ENCODE measurements at places on chromosomes 2 and 18. TPM values are rescaled to one million over a fixed set of nuclear protein-coding genes. Genes with fewer than 3 reads are reported as not detected.

AFF3 gene
- 14.7 TPM for total RNA-seq

- no peak overlapping the region for H3K4me3 ChIP-seq
- no peaks in the 10 kb centered on the region for H3K27me3 ChIP-seq
- H3K4me1 ChIP-seq = peaks cover 12% of the 10 kb centered on the region
- no peak overlapping the region for H3K27ac ChIP-seq
Measured at GRCh38 chr2:226728996-226729395, 70.6 kb downstream of the IRS1 start.

DNA sequence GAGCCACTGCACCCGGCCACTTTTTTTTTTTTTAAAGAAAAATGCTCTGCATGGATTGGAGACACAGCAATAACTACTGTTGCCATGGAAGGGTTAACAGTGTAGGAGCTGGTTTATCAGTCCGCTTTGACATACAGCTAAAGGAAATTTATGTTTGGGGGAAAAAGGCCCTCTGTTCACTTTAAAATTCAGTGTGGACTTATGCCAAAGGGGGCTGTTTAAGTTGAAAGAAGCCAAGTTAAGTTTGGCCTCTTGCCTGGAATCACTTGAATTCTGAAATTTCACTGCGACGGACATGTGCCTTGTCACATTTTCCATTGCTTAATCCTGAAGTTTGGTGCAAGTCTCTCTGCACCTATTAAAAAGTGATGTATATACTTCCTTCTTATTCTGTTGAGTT, 3.1 kb downstream of the KCNE4 start:
- H3K4me3 ChIP-seq = no peak overlapping the region
- peak; percentile 73 for DNase-seq
- H3K27ac ChIP-seq = peak overlapping the region; percentile 3
- no peaks in the 10 kb centered on the region for H3K36me3 ChIP-seq

DNA sequence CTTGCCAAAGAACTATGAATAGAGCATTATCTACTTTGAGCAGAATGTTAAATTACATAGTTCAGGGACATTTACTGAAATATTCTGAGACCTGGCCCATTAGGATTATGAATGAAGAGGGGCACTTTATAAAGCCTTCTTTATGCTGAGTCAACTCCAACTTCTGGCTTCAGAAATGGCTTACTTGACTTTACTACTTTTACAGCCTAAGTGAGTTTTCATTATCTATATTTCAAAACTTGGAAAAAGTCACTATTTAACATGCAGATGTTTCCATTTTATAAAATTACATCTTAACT, 37.7 kb downstream of the SESTD1 start:
- no peak overlapping the region for H3K4me3 ChIP-seq
- no peak overlapping the region for H3K27ac ChIP-seq
- no peaks in the 10 kb centered on the region for H3K4me1 ChIP-seq
- no peak for DNase-seq
- no peaks in the 10 kb centered on the region for H3K36me3 ChIP-seq
- H3K27me3 ChIP-seq = no peaks in the 10 kb centered on the region

ZC3H8 gene
- 7.5 TPM for total RNA-seq

GRCh38 chr18:36185901-36186460, 1.3 kb upstream of the MOCOS start:
- H3K27me3 ChIP-seq = no peaks in the 10 kb centered on the region
- no peak overlapping the region for H3K27ac ChIP-seq
- no peak for DNase-seq

- no peak overlapping the region for H3K27ac ChIP-seq
- DNase-seq = no peak
- peaks cover 1% of the 10 kb centered on the region for H3K4me1 ChIP-seq
- no peak overlapping the region for H3K4me3 ChIP-seq
- H3K36me3 ChIP-seq = no peaks in the 10 kb centered on the region
Measured at GRCh38 chr2:218904176-218904575, 23.5 kb downstream of the WNT10A start.

- H3K4me1 ChIP-seq = no peaks in the 10 kb centered on the region
- no peak overlapping the region for H3K4me3 ChIP-seq
- no peaks in the 10 kb centered on the region for H3K36me3 ChIP-seq
- DNase-seq = no peak
- peaks cover 28% of the 10 kb centered on the region for H3K27me3 ChIP-seq
Measured at GRCh38 chr2:218152777-218153176, 14.0 kb downstream of the CXCR1 start.

DNA sequence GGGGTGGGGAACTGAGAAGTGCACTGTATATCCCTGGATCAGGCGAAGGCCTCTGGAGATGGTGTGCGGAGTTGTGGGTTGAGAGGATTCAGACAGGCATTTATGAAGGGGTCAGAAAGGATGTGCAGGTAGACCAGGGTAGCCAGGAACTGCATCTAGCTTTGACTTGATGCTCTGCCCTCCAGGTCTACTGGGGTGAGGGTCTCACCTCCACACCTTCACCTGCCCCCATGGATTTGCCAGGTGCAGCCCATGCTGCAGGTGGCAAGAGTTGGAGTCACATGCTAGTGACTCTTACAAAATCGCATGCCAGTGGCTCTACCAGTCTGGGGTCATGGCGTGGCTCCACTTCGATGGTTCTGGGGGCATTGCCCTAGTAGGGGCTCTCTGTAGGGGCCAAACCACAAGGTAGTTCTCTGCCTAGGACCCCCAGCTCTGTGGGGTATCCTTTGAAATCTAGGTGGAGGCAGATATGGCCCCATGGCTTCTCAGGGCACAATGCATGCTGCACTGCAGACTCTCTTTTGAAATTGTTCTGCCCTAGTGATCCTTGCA, 18.9 kb upstream of the KCNF1 start:
- H3K4me1 ChIP-seq = no peaks in the 10 kb centered on the region
- peaks cover 27% of the 10 kb centered on the region for H3K27me3 ChIP-seq
- H3K27ac ChIP-seq = no peak overlapping the region

DNA sequence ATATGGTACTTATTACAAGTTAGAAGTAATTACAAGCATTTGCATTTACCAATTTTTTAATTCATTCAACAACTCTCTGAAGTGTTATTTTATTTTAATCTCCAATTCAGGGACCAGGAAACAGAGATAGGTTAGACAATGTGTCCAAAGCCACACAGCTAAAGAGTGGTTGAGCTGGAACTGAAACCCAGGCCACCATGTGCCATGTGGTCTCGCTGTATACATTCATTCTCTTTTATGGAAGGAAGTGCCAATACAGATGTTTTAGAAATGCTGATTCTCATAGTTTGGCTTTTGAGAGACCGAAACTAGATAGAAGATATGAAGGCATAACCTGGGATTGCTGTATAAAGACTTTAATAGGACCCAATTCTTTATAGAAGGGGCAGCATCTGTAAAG, 684.6 kb upstream of the ID2 start:
- no peak overlapping the region for H3K4me3 ChIP-seq
- no peak for DNase-seq
- H3K36me3 ChIP-seq = no peaks in the 10 kb centered on the region
- no peaks in the 10 kb centered on the region for H3K27me3 ChIP-seq
- H3K27ac ChIP-seq = no peak overlapping the region

DNA sequence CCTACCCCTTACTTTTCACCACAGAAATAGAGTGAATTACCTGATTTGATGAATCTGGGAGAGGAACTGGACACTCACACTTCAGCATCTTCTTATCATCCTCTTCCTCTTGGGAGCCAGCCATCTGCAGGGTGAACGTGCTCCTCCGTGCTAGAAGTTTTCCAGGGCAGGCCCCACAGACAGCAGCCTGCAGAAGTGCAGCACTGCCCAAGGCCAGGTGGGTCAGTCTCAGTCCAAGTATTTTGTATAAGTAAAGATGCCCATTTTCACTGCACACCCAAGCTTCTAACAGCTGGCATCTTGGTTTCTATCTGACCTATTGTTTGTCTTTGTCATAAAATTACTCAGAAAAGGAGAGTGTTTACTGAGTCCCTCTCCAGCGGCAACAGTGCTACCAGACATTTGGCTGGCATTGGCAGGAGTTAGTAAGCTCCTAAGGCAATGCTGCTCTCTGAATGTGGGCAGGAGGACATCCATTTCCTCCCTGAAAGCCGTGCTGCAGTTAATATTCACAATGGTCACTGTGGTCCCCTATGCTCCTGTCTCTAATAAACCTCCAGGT, 222.6 kb upstream of the CTAGE1 start:
- H3K36me3 ChIP-seq = no peaks in the 10 kb centered on the region
- H3K4me1 ChIP-seq = peaks cover 24% of the 10 kb centered on the region
- H3K27me3 ChIP-seq = no peaks in the 10 kb centered on the region
- no peak overlapping the region for H3K27ac ChIP-seq

- H3K4me3 ChIP-seq = no peak overlapping the region
- peaks cover 13% of the 10 kb centered on the region for H3K4me1 ChIP-seq
- no peak for DNase-seq
- H3K27ac ChIP-seq = no peak overlapping the region
- H3K27me3 ChIP-seq = no peaks in the 10 kb centered on the region
- no peaks in the 10 kb centered on the region for H3K36me3 ChIP-seq
Measured at GRCh38 chr2:45259547-45260160, 250.4 kb upstream of the SIX2 start.

PLGLB2 gene
- 3.7 TPM for total RNA-seq

EFHD1 gene
- total RNA-seq = 18.8 TPM

DNA sequence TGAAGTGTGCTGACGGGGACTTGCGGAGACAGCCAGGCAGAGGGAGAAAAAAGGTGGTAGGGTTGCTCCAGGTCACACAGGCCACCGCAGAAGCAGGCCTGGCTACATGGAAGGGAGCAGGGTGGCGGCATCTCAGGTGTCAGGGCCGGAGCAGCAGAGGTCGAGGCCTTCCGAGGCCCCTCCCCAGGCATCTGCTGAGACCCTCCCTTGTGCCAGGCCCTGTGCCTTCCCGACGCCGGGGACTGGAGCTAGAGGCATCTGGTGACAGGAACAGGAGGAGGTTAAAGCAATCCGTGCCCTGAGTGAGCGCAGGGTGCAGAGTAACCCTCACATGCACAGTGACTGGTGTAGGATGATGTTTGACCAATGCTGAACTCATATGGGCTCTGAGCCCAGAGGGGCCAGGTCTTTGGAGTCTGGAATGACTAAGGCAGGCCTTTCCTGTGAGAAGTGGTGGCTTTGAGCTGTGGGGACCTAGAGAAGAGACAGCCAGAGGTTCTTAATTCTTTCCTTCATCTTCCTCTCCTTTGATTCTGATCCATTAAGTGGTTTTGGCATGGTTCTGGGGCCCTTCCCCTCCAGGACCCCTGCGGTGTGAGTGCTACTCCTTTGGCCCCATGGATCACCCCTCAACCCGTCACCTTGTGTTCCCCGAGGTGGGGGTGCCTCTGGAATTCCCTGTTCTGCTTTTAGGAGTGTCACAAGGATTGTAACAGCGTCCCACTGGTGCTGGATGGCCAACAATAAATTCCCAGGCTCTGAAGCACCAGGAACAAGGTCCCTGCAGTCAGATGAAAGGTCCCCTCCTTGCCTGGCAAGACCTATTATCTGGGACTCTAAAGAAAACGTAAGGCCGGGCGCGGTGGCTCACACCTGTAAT, 72.1 kb downstream of the KLHL29 start:
- peaks cover 7% of the 10 kb centered on the region for H3K27me3 ChIP-seq
- H3K27ac ChIP-seq = no peak overlapping the region
- peak; percentile 22 for DNase-seq
- H3K4me3 ChIP-seq = no peak overlapping the region
